SK-MEL-5 (cell line): ENCODE measurements at places on chromosomes 6 and 20.
A peak's percentile ranks its signal among the peaks of the same experiment; 100 is the strongest.

- no peak for DNase-seq
These were observed 17.6 kb downstream of the MCUR1 start for GRCh38 chr6:13796781-13797180.

- peak; percentile 30 for DNase-seq
These were observed at the start of gene LHFPL5 for GRCh38 chr6:35804996-35805736. Gene LHFPL5 (plus strand): TSS chr6:35805352. CDS start chr6:35805671, 319 bp downstream.

GRCh38 chr6:78810146-78810545 lies 57.2 kb upstream of the IRAK1BP1 start:
- DNase-seq = peak; percentile 48

GRCh38 chr6:53659458-53659857 lies 6.1 kb downstream of the KLHL31 start:
- no peak for DNase-seq

DNA sequence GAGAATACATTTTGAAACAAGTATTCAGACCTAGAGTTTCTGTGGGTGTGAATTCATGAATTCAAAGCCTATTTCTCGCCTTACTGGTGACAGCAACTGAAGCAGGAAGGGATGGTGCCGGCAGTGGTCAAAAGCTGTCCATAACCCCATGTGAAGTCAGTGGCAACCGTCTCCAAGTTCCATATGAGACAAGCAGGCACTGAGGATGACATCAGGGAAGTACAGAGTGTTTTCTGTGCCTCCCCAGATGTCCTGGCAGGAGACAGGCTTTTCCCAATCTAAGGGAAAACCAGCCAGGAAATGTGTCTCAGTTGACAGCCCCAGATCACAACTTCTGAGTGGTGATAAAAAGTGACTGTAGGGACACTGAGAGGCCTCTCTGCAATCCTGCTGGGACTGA lies 66.6 kb downstream of the HIVEP2 start:
- no peak for DNase-seq

DNA sequence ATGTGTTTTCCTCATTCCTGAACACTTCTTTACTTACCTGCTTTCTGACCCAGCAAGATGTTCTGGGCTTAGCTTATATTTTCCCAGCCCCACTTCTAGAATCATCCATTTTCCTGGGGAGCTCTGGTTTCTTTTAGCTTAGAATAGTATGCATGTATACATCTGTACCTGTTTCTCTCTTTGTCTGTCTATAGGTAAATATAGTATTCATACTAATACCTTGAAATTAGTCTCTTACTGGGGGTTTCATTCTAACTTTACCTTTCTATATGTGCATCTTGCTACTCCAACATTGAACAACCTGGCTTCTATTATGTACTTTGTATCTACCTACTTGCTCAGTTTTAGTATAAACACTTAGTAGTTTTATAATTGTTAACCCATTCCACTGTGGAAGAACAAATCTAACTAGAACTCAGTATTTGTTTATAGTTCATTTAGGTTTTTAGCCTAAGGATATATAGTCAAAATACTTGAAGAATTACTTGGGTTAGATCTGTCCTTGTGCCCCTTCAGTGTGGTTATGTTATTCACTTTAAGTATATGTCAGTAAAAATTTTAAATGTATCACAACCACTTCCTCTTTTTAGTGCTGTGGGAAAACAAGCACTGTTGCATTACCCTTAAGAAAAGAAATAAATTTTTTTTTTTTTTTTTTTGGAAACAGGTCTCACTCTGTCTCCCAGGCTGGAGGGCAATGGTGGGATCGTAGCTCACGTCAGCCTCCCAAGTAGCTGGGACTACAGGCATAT lies 54.0 kb downstream of the ASXL1 start:
- no peak for DNase-seq

GRCh38 chr20:10629946-10630650 lies 43.7 kb downstream of the JAG1 start:
- no peak for DNase-seq

DNA sequence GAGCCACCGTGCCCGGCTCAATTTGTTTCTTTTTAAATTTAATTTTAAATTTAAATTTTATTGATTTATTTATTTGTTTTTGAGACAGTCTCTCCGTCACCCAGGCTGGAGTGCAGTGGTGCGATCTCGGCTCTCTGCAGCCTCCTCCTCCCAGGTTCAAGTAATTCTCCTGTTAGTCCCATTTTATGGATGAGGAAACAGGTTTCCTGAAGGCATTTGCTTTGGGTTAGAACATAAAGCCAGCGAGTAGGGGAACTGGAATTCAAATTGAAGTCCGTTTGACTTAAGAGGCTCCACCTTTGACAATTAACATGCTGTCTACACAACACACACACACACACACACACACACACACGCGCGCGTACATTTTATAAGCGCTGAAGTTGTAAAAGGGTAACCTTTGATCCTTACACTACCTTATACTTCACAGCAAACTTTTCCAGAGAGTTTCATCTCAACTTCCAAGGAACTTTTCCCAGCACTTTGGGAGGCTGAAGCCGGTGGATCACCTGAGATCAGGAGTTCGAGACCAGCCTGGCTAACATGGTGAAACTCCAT lies 232.0 kb downstream of the BCAS1 start:
- DNase-seq = no peak

GRCh38 chr6:6008089-6008647 lies 1.4 kb upstream of the NRN1 start:
- DNase-seq = no peak

DNA sequence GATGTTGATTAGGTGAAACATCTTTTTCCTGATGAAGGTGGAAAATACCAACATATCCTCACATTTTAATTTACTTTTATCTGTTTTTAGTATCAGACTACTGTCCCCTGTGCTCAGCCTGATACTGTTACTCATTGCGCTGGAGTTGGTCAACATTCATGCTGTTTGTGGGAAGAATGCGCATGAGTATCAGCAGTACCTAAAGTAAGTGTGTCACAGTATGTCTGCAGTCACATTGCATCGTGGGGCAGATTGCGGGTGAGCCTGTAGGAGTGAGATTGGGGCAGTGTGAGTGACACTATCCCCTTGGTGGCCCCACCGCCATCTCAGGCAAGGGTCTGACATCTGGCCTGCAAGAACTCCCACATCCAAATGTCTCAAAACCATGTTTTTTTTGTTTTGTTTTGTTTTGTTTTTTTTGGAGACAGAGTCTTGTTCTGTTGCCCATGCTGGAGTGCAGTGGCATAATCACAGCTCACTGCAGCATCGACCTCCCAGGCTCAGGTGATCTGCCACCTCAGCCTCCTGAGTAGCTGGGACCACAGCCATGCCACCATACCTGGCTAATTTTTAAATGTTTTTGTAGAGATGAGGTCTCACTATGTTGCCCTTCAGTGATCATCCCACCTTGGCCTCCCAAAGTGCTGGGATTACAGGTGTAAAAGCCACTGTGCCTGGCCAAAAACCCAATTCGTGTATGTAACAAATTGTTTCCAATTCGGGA lies 27.8 kb downstream of the ERMARD start:
- DNase-seq = no peak

- no peak for DNase-seq
These were observed 73.7 kb downstream of the RPP40 start for GRCh38 chr6:4930025-4930691.

DNA sequence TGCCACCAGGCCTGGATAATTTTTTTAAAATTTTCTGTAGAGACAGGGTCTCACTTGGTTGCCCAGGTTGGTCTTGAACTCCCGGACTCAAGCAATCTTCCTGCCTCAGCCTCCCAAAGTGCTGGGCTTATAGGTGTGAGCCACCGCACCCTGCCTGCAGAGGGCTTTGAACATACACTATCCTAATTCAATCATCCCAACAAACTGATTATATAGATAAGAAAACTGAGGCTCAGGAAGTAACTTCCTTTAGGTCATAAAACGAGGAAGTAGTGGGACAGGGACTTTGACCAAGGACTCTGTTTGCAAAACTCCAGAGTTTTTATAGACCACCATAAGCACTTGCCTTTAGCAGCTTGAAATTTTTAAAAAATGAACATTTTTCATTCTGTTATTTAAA lies 5.0 kb upstream of the BANF2 start:
- no peak for DNase-seq

- no peak for DNase-seq
These were observed 68.8 kb downstream of the CDH4 start for GRCh38 chr20:61320691-61321425.

GRCh38 chr6:127483399-127484055 lies 24.3 kb upstream of the KIAA0408 start:
- no peak for DNase-seq

DNA sequence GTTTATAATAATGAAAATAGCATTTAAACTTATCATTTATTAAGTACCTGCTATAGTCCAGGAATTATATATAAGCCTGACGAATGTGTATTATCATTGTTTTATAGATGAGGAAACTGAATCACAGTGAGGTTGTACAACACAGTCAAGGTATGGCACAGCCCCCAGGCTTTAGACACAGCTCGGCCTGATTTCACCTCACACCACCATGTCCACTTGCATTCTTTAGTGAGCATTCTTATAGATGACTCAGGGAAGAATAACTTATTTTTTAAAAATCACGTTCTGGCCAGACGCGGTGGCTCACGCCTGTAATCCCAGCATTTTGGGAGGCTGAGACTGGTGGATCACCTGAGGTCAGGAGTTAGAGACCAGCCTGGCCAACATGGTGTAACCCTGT lies 289.0 kb downstream of the SYNE1 start:
- no peak for DNase-seq

- DNase-seq = no peak
These were observed 37.6 kb upstream of the CST7 start for GRCh38 chr20:24911461-24911860.

- DNase-seq = peak; percentile 81
These were observed 7.4 kb upstream of the INSM1 start for GRCh38 chr20:20360464-20360863.

DNA sequence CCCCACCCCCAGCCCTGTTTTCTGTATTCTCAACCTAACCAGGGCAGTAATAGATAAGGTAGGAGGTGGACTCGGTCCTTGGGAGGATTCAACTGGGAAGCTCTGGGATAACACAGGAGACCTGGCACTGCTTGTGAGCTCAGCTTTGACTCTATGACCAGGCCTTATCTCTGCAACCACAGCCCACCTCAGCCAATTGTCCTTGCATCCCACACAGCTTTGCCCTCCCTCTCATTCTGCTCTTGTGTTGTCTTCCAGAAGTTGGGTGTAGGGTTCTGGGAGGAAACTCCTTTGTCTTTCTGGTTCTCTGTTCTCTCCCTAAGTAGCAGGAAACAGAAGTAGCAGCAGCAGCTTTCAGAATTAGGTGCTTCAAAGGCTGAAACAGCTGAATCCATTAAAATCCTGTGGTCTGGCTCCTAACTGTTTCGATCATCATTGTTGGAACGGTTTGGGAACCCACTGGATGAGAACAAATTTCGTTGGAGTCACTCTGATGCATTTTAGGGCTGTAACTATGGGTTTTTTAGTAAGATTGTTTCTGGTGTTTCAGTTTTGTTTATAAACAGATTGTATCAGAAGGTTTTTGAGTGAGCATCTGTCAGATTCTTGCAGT lies 32.4 kb upstream of the SNX9 start:
- no peak for DNase-seq
